CD4-positive, alpha-beta T cell treated with Interleukin-1 beta for 1 hour (primary cell): ENCODE measurements at places on chromosomes 4 and X.

GRCh38 chr4:168677879-168678278 is 181.0 kb downstream of the PALLD start:
- DNase-seq, result no peak

DNA sequence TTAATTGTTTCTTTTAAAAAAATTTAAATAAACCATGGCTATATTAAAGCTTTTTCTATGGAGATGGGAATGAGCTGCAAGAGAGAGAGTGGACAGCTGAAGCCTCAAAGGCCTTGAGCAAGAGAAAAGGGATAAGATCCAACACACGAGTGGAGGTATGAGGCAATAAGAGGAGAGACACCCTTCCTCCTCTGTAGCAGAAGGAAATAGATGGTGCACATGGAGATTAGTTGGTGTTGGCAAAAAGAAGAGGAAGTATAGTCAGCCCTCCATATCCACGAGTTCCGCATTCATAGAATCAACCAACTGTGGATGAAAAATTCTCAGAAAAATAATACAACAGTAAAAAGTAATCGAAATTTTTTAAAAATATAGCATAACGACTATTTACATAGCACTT is 3.2 kb downstream of the CXorf38 start:
- no peak for DNase-seq

GRCh38 chr4:159279084-159279483 is 176.2 kb downstream of the RAPGEF2 start:
- no peak for DNase-seq

GRCh38 chrX:139770366-139770765 is 62.4 kb upstream of the MCF2 start:
- no peak for DNase-seq

DNA sequence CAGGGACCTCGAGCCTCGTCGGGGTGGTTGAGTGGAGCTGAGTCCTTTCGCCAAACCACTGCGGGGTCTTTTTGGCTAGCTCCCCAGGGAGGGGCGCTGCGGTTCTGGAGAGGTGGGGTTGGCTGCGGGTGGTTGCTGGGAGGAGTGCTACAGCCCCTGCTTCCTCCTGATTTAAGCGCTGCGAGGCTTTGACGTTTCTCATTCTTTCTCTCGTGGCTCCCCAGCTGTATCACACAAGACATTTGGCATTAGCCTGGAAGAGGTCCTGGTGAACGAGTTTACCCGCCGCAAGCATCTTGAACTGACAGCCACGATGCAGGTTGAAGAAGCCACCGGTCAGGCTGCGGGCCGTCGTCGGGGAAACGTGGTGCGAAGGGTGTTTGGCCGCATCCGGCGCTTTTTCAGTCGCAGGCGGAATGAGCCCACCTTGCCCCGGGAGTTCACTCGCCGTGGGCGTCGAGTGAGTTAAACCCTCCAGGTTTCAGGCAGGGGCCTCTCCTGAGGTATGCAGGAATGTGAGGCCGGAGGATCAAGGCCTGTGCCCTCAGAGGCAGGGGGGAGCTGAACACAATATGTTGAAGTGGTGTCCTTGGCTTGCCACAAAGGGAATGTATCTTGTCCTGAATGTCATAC is 25.5 kb downstream of the ARHGAP36 start:
- no peak for DNase-seq

DNA sequence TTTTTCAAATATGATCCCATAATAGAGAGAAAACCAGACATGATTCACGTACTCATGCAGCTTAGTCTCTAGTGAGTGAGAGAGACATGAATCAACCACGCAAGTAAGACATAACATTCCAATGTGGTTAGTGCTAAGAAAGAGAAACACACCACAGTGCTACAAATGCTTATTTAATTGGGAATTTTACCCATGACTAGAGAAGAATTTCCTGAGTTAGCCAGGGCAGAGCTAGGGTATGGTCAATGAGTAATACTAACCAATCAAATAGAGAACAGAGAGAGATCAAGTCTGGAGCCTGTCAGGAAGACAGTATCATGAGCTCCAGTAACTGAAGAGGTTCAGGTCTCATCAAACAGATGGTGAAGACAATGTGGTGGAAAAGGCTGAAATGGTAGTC is 495.2 kb downstream of the PDGFC start:
- no peak for DNase-seq

DNA sequence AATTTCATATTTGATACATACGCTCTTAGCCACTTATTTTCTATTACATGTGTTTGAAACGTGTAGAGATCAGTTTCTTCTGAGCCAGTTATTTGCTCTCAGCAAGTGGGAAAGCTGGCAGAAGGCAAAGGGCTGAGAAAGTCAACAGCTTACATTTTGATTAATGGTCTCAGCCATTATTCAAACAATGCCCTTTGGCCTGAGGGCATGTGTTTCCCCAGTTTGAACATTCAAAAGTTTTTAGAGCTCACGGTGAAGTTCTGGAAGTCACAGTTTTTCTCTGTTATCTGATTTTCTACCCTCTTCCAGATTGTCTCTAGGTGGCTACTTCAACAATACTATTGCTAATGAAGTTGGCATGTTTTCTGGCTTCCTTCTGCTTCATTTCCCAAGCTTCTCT is 591.8 kb upstream of the CPEB2 start:
- no peak for DNase-seq

DNA sequence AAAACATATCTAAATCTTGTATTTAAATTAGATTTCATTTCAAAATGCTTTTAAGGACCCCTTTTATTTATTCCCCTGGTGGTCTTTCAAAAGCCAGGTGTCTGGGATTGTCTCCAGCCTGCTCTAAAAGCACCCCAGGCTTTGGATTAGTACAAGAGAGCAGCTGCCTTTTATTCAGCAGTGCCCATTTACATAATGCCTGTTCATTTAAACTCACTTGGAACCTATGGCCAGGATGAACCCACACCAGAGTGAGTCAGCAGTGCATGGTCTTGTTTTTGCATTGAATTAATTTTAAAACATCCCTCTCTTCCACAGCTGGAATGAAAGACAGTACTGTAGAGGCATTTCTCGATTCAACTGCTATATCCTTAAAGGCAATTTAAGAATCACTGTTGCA is 64.1 kb upstream of the TENM3 start:
- no peak for DNase-seq

DNA sequence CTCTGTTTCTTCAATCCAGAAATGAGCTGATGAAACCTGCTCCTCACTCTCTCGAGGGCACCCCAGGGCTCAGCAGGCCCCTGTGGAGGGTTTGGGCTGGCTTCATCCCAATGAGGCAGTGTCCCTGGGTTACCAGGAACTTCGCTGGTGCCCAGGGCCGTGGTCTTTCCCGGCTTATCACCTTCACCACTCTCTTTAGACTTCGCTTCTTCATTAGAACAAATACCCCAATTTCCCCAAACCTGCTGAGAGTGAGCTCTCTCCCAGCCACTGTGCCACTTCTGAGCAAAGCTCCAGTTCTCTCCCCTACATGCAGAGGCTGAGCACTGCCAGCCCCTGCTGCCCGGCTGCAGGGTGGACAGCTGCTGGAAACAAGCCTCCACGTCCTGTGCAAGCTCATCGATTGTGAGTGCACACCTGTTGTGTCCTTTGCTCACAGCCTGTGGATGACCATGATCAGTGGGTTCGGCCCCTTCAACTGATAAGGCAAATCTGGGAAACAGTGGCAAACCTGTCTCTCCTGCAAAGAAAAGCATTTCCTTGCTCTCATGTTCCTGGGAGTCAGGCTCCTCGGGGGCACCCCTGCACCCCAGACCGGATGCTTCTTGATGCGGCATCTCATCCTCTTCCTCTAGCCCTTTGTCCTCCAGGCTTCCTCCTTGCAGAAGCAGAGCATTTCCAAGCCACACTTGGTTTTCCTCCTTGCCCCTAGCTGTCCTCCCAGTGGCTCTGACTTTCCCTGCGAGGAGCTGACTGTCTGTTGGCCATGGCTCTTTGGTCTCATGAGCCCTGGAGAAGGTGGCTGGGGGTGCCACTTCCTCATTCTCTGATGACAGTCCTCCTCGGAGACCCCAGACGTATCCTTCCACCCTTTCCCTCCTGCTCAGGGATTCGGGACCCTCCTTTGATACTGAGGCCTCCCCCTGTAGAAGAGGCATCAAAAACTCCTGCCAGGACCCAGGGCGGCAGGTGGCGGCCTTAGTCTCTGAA is 28.7 kb downstream of the C4orf50 start:
- no peak for DNase-seq

DNA sequence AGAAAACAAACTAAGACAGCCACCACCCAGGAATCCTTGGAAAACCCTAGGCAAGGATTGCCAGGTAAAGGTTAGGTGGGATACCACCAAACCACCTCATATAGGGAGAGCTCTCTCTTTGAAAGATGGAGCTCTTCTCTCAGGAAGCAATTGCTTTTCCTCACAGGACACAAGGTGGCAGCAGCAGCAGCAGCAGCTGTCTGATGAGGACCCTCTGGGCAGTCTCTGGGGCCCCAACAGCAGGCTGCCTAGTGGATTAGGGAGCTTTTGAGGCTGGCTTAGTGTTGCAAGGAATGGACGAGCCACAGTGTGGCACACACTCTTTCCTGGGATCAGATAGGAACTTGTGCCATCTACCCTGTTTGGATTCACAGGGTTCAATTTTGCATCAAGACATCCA is 41.4 kb upstream of the CHRDL1 start:
- no peak for DNase-seq

DNA sequence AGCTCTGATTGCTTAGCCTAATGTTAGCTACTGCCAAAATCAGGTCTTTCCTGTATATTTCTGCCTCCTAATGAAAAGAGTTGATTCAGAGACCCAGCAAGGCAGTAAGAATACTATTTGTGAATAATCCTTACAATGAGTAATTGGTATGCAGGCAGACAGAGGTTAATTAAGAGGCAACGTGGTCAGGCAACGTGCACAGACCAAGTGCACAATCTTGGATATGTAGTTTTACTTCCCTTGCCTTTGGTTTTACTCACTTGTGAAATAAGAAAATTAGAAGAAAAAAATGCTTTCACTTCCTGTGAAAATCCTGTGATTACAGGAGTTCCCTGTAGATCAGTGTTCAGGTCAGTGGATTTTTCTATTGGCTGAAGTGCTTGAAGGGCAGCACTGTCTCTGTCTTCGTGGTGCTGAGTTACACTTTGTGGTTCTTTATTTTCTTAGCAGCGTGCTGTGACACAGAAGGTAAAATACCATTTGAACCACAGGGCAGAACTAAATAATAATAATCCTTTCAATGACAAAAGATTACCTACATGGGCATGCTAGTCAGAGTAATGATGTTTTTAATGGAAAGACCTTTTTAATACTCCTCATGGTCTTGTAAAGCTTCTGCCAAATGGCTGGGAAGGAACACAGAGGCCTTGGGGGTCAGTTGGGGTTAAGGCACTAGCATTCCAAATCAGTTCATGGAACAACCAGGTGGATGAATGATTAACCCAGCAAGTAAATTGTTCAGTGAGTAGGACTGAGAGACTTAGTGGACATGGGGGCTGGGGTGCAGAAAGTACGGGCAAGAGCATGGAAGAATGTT is 430.9 kb downstream of the MAPK10 start:
- DNase-seq, result no peak

DNA sequence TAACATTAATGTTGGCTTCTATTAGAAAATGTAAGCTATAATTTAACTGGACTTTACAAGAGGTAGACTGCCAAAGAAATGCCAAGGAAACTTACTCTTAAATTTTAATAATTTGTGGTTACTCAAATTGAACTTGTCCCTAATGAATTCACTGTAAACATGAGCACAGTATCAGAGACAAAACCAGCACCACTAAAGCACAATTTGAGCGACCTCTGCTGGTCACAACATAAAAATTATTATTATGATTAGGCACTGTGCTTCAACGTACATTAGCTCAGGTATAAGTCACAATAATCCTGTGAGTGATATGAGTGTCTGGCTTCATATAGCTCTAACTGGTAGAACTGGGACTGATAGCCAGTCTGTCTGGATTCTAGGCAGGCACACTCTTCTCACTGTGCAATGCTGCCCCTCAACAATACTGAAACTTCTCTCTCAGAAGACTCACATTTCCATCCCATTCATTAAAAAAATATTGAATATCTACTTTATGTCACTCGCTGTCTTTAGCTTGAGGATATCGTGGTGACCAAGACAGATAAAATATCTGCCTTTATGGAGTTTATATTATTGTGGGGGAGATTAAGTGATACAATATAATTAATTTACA is 8.0 kb downstream of the NUDT6 start:
- DNase-seq, result no peak

- no peak for DNase-seq
These were observed 59.6 kb upstream of the RASSF6 start for GRCh38 chr4:73679836-73680235.

GRCh38 chrX:20311505-20311904 is 44.8 kb upstream of the RPS6KA3 start:
- no peak for DNase-seq

DNA sequence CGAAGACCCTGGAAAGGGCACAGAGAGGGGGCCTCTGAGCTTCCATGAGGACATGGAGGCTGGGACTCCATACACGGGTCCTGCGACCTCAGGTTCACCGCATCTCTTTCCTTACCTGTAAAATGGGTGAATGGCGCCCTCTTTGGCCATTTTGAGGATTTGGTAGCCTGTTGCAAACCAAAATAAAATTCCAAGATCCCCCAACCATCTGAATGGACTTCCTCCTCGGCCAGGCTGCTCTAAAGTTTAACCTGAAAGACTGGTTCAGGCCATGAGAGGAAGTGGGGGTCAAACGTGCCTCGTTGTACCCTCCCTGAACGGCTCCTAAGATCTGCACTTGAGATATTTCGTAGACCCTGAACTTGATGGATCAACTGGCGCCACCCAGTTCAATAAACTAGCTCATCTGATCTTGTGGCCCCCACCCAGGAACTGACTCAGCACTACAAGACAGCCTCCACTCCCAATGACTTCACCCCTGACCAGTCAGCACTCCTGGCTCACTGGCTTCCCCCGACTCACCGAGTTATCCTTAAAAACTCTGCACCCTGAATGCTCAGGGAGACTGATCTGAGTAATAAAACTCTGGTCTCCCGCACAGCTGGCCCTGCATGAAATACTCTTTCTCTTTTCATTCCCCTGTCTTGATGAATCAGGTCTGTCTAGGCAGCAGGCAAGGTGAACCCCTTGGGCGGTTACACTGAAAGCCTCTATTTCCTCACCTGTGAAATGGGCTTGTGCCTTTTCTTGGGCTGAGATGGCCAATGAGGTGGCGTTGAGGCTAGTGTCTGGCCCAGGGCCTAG is 32.9 kb upstream of the GPR78 start:
- no peak for DNase-seq

DNA sequence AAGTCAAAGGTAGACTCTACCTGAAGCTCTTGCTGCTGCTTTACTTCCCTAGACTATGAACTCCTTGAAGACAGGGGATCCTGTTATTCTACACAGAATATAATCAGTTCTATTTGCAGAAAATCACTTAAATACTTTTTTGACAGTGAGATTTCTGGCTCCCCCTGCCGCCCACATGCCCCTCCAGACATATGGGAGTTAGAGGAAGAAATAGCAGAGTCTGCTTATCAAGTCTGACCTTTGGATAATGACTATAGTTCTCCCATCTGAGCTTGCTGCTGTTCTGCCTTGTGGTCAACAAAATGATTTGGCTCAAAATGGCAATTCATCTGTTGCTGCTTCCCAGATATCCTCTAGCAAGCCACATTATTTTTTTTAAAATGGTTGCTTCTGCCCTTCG is 101.1 kb downstream of the ENOX2 start:
- DNase-seq, result no peak
